ENCODE measurements at places on chromosomes 16 and 17.

DNA sequence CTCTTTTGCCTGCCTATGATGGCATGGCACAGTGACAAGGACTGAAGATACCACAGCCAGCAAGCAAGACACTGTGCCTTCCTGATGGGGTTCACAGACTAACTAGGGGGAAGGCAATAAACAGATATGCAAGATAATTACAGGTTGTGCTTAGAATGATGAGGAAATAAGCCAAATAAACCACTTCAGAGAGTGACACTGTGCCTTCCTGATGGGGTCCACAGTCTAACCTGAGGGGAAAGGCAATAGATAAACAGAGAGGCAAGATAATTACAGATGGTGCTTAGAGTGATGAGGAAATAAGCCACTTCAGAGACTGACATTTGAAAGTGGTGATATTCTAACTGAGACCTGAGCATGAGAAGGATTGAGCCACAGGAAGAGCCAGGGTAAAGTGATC is 84.2 kb downstream of the HS3ST2 start:
- no peak for DNase-seq

- DNase-seq: no peak
These were observed 5.7 kb downstream of the GOSR2 start for GRCh38 chr17:46928467-46929261.

- peak; percentile 89 for DNase-seq
These were observed 10.2 kb upstream of the NFATC3 start for GRCh38 chr16:68074850-68075555.

- no peak for DNase-seq
These were observed 4.5 kb upstream of the FOXN1 start for GRCh38 chr17:28501421-28502284.

- no peak for DNase-seq
These were observed 69.3 kb downstream of the PLCG2 start for GRCh38 chr16:81848306-81848853.

DNA sequence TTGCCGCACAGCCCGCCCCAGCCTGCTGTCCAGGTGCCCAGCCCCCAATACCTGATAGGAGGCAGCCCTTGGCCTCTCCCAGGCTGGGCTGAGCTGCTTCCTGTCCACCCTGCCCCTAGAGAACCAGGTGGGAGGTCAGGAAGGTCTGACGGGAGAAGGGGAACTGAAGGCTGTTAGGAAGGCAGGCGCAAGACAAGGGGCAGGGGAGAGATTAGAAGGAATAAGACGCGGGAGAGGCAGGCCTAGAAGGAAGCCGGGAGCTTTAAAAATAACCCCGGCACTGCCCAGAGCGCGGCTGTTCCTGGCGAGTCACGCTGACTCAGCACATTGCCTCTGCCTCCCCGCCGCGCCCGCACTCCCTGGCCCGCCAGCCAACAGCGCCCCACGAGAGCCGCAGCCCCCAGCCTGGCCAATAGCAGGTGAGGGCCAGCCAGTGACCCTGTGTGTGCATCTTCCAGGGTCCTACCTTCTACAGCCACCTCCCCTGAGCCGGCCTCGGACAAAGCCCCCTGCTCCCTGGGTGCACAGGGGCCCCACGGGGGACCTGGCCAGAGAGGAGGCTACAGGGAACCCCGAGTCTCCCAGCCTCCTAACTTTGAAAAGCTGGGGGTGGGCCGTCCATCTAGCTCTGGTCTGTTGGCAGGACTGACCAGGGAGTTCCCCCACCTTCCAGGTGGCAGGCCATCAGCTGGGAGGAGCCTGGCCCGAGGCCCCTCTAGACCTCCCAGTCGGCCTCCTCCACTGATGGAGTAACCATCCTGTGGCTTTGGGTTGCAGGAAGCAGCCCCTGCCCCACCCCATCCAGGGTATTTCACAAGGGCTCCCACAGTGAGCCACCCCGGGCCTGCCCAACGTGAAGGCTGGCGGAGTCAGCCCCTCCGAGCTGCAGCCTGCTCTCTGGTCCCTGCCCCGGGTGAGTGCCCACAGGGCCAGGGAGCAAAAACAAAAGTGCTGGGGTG is 4.0 kb downstream of the MAFG start:
- no peak for DNase-seq

- DNase-seq: no peak
These were observed 30.7 kb upstream of the HOXB13 start for GRCh38 chr17:48759288-48759687.

- DNase-seq: peak; percentile 74
These were observed 697 bp downstream of the NOL11 start for GRCh38 chr17:67718325-67718941.

DNA sequence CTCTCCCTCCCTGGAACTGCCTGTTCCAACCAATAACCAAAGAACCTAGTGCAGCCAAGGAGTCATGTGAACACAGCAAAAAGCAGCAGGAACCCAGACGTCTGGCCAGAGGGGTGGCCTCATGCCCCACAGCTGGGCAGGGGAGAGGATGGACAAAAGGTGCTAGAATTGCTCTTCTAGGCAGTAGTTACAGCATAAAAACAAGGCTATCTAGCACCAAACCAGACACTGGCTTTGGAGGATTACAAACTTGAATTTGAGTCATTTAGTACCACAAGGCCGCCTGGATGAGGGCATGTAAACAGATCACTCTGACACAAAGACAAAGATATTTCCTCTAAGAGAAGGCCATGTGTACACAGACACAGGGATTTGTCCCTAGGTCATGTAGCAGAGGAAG is 423.3 kb upstream of the MAF start:
- no peak for DNase-seq

GRCh38 chr17:3697103-3697476 is 1.1 kb upstream of the P2RX5 start:
- no peak for DNase-seq

DNA sequence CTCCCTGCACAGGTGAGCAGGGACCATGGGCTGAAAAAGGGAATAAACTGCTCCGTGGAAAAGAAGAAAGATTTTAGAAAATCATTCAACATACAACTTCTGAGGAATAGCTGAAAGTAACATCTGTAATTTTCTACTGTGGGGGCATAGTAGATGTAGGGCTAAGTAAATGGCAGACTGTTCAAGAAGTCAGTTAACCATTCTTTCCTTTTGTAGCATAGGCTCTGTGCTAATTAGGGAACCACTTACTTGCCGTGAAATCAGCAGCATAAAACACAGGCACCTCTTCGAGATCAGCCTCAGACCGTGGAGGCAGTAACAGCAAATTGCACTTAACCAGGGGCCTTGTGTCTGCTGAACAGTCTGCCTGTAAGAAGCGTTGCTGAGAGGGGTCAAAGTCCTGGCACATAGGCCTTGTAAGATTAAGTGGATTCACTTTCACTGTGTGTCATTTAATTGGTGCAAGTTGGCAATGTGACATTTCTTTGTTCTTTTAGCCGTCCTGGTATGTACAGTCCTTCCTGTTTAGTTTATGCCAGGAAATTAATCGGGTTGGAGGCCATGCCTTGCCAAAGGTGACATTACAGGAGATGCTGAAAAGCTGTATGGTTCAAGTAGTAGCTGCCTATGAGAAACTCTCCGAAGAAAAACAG is 10.4 kb downstream of the COG1 start:
- DNase-seq: peak; percentile 35

- DNase-seq: no peak
These were observed 33.0 kb upstream of the ZC3H18 start for GRCh38 chr16:88536971-88537751.

DNA sequence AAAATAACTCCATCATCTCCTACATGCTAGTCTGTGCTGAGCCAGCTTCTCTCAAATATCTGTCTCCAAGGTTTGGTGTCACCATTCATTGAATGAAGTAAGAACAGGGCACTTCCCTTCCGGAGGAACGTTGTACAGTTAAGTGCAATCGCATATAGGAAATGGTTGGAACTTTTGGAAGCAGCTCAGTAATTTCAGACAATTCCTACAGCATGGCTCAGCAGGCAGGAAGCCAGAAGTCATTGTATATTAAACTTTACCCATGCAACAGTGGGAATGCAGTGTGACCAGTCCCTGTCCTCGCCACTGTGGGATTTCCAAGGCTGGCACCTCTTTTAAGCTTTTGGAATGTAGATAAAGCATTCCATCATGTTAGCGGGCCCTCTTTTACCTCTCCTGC is 51.1 kb upstream of the MYH2 start:
- DNase-seq: no peak
